ENCODE measurements at places on chromosomes 16 and 17.

- DNase-seq: no peak
Measured at GRCh38 chr17:81980707-81981343, 3.4 kb downstream of the ASPSCR1 start.

DNA sequence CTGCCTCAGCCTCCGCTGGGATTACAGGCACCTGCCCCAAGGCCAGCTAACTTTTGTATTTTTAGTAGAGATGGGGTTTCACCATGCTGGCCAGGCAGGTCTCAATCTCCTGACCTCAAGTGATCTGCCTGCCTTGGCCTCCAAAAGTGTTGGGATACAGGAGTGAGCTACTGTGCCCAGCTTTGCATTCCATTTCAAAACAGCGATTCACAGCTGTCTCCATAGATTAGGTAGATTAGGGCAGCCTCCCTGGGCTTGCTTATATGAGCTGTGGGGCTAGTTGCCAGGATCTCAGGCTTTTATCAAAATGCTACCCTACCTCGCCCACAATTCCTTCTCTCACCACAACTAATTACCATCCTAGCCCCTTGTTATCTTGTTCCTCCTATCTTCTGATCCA is 176.4 kb upstream of the ZKSCAN2 start:
- no peak for DNase-seq

DNA sequence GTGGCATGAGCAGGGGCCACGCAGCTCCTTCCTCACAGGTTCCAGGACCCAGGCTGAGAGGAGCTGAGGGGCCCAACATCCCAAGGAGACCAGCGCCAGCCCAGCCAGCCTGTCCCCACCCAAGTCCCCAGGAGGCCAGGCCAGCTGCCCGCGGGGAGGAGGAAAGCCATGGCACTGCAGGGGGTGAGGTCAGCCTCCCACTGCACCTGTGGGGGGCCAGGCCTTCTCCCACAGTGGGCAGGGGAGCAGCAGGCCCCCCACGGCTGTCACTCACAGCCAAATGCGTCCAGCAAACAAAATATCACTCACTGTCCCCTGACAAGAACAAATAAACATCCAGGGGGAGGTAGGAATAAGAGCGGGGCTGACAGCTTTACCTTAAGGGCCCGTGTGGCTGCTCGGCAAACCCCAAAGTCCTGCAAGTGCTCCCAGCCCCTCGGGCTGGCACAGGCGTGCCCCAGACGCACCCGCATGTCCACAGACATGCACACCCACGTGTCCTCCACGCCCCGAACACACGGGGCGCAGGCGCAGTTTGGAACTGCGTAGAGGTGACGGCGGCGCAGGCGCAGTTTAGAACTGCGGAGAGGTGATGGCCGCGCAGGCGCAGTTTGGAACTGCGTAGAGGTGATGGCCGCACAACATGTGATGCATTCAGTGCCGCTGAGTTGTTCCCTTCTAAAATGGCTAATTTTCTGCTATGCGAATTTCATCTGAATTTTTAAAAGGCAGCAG is 291.1 kb downstream of the FOXL1 start:
- DNase-seq: no peak

- DNase-seq: no peak
Measured at GRCh38 chr16:8736123-8736668, 61.2 kb downstream of the TMEM186 start.

DNA sequence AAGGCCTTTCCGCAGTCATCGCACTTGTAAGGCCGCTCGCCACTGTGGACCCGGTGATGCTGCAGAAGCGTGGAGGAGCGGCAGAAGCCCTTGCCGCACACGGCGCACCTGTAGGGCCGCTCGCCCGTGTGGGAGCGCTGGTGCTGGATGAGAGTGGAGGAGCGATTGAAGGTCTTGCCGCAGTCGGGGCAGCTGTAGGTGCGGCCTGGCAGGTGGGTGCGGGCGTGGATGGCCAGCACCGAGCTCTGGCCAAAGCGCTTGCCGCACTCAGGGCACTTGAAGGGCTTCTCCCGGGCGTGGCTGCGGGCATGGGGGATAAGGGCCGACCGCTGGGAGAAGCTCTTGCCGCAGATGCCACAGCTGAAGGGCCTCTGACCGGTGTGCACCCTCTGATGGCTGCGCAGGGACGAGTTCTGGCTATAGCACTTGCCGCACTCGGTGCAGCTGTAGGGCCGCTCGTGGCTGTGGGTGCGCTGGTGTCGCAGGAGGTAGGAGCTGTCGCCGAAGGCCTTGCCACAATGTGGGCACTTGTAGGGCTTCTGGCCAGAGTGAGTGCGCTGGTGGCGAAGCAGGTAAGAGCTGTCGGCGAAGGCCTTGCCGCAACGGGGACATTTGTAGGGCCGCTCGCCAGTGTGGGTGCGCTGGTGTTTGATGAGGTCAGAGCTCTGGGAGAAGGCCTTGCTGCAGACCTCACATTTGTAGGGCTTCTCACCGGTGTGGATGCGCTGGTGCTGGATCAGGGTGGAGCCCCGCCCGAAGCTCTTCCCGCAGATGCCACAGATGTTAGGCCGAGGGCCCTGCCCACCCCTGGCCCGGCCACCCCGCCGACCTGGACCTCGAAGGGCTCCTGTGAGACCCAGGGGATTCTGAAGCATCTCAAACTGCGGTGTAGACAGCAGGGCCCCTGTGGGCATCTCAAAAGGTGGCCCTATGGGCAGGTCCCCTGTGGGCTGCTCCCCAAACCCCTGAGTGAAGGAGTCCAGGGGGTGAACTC is 1.5 kb downstream of the ZNF768 start:
- DNase-seq: no peak

GRCh38 chr17:40463122-40463550 is 19.9 kb downstream of the IGFBP4 start:
- DNase-seq: no peak

DNA sequence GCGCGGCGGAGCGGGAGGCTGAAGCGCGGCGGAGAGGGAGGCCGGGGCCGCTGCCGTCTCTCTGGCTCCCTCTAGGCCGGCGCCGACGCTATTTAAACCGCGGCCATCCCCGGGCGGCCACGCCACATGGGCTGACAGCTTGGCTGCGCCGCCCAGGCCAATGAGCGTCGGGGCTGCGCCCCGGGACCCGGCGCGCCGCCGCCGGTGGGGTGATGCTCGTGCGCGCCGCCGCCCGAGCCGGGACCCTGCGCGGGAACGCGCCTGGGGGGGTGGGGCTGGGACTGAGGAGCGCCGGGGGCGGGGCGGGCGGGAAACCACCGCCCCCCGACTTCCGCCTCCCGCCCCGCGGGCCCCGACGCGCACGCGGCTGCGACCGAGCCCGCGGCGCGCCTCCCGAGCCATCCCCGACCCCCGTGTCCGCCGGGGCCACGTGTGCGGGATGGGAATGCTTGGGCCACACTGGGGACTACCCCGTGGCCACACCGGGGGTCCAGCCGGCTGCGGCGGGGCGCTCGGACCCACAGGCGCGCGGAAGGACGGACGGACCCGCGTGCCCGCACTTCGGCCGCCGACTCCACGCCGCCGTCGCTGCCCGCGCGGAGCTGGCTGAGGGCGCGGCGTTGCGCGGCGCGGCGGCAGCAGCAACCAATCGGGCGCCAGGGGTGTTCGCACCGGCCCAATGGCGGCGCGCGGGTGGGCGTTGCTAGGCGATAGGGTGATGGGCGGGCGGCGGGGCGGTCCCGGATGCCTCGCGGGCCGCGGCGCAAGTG is at the start of gene FASN:
Gene FASN (minus strand): TSS at position 68 of the 770 bp plus-strand sequence. CDS start 1,791 bp downstream, outside the sequence.
- peak; percentile 81 for DNase-seq

GRCh38 chr17:9016941-9017552 is 4.3 kb upstream of the NTN1 start:
- DNase-seq: no peak

DNA sequence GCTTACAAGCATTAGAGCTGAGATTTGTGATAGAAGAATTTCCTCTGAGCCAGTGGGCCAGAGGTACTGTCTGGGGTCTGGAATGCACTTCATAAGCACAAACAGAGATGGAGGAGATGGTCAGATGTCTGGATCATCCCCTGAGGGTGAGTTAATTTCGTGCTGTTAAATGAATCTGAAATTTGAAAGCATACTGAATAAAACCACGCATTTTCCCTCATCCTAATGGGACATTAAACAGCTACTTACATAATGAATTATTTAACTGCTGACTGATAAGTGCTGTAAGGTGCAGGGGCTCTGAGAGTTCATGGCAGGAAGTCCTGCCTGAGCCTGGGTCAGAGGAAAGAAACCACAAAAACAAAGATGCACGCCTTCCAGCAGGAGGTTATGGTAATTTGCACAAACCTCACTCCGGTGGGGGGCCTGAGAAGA is 136.3 kb upstream of the XYLT1 start:
- no peak for DNase-seq

GRCh38 chr16:4298761-4299522 is 16.9 kb upstream of the GLIS2 start:
- DNase-seq: no peak

DNA sequence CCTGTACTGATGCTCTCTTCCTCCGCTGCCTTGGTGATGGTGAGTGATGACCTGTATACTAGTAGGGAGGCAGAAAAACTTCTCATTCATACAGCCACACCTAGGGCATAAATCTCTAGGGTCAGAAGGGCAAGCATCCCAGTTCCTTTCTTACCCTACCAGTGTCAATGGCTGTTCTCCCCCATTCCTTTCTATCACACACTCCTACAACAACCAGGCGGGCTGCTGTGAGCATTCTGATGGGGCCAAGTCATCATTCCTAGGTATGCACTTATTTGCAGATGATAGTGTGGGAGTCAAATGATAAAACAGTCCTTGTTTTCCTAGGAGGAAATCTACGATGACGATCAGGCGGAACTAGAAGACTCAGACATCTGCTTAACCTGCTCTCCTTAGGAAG is 14.0 kb upstream of the SLC6A4 start:
- no peak for DNase-seq

GRCh38 chr16:64952177-64952576 is 169.7 kb downstream of the CDH11 start:
- DNase-seq: no peak

- DNase-seq: no peak
Measured at GRCh38 chr17:17341452-17341851, 38.3 kb downstream of the NT5M start.

GRCh38 chr17:3973495-3974137 is 9.4 kb upstream of the ATP2A3 start:
- no peak for DNase-seq

GRCh38 chr16:49545741-49546448 is 172.3 kb downstream of the C16orf78 start:
- DNase-seq: no peak

- DNase-seq: no peak
Measured at GRCh38 chr17:19707728-19708221, 8.6 kb downstream of the SLC47A2 start.

- DNase-seq: no peak
Measured at GRCh38 chr16:85458968-85459367, 154.2 kb upstream of the GSE1 start.

DNA sequence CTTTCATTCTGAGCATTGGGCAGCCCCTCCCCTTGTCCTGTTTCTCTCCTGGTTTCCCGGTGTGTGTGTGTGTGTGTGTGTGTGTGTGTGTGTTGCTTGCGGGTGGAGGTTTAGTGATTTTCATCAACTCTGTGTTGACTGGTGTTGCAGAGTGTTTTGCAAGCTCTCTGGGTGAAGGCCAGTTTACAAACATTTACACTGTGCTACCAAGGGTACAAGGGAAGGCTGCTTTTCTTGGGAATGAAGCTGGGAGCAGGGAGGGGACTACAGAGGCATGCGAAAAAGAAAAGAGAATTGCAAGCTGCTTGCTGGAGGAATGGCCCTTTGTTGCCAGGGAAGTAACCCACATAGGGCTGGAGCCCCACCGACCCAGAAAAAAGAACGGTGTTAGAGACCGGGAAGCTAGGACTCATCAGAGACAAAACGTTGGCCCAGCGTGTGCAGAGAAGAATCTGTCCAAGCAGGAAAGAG is 29.6 kb downstream of the HS3ST3B1 start:
- DNase-seq: no peak

GRCh38 chr16:28259091-28259780 is 33.1 kb upstream of the SBK1 start:
- no peak for DNase-seq

- DNase-seq: no peak
Measured at GRCh38 chr17:82419540-82419939, 1.2 kb upstream of the OGFOD3 start.

GRCh38 chr16:4053301-4053845 is 62.9 kb downstream of the ADCY9 start:
- DNase-seq: peak; percentile 54

DNA sequence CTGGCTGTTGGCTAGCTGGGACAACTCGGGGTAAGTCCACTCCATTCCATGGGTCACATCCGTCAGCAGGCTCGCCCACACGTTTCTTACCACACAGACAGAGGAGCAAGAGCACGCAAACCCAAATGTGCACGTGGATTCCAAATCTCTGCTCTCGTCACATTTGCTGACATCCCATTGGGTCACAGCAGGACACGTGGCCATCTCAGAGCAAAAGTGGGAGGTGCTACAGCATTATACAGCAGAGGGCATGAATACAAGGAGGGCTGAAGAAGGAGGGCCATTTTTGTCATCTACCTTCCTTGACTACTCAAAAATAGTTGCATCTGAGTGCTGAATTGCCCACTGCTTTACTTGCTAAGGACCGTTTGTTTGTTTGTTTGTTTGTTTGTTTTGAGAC is 84.7 kb downstream of the RBBP6 start:
- DNase-seq: no peak

DNA sequence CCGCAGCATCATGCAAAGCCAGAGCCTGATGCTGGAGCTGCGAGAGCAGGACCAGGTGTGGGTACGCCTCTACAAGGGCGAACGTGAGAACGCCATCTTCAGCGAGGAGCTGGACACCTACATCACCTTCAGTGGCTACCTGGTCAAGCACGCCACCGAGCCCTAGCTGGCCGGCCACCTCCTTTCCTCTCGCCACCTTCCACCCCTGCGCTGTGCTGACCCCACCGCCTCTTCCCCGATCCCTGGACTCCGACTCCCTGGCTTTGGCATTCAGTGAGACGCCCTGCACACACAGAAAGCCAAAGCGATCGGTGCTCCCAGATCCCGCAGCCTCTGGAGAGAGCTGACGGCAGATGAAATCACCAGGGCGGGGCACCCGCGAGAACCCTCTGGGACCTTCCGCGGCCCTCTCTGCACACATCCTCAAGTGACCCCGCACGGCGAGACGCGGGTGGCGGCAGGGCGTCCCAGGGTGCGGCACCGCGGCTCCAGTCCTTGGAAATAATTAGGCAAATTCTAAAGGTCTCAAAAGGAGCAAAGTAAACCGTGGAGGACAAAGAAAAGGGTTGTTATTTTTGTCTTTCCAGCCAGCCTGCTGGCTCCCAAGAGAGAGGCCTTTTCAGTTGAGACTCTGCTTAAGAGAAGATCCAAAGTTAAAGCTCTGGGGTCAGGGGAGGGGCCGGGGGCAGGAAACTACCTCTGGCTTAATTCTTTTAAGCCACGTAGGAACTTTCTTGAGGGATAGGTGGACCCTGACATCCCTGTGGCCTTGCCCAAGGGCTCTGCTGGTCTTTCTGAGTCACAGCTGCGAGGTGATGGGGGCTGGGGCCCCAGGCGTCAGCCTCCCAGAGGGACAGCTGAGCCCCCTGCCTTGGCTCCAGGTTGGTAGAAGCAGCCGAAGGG is 24.2 kb downstream of the C1QTNF1 start:
- DNase-seq: no peak

GRCh38 chr17:60563743-60564142 is 36.2 kb upstream of the PPM1D start:
- DNase-seq: no peak

- DNase-seq: no peak
Measured at GRCh38 chr17:66446419-66446818, 144.0 kb downstream of the PRKCA start.

Measured in amygdala (tissue), 56 donors.